ENCODE measurements at places on chromosomes 2 and 18.

DNA sequence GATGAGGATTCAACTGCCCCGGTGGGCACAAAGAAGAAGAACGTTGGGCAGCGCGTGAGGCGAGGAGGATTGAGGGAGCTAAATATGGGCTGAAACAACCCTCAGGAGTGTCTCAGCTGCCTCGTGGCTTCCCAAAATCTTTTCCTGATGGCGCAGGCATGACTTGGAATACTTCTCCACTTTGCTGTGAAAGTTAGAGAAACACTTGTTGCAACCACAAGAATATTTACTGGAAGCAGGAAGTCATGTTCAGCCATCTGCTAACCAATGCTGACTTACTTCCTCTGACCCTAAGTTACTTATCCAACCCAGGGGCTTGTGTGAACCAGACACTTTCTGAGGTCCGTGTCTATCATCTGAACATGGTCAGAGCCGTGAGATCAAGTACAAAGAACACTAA, 148.8 kb downstream of the ARL4C start:
- no peak for DNase-seq

DNA sequence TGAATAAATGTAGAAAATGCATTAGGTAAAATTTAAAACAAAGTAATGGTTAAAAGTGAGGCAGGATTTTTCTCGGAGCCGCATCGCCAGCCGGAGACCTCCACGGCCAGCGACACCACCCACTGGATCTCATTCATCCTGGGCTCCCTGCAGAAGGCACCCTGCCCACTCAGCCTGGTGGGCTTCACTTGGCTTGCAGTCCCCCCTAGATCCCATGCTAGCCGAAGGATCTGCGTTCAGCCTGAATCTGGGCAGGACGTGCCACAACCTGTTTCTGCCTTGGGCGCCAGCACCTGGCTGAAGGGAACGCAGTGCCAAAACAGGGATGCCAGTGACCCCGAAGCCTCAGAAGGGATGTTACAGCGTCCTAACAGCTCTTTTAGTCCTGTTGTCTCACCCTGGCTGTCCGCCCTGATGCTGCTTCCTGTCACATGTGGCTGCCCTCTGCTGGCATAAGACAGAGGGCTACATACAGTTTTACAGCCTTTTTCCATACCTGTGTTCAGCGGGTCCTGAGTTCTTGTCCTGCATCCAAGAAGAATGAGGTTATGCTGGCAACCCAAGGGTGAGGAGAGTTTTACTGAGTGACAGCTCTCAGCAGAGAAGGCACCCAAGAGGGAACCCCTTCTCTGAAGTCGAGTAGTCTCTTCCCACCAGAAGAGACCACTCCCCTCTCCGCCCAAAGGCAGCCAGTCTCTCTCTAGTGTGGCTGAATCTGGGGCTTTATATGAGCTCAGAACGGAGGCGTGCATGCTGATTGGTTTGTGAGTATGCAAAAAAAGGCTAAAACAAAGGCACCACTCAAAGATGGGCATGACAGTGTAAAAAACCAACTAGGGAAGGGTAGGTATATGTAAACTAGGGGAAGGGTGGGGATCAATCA, 173.1 kb upstream of the GYPC start:
- DNase-seq: no peak

DNA sequence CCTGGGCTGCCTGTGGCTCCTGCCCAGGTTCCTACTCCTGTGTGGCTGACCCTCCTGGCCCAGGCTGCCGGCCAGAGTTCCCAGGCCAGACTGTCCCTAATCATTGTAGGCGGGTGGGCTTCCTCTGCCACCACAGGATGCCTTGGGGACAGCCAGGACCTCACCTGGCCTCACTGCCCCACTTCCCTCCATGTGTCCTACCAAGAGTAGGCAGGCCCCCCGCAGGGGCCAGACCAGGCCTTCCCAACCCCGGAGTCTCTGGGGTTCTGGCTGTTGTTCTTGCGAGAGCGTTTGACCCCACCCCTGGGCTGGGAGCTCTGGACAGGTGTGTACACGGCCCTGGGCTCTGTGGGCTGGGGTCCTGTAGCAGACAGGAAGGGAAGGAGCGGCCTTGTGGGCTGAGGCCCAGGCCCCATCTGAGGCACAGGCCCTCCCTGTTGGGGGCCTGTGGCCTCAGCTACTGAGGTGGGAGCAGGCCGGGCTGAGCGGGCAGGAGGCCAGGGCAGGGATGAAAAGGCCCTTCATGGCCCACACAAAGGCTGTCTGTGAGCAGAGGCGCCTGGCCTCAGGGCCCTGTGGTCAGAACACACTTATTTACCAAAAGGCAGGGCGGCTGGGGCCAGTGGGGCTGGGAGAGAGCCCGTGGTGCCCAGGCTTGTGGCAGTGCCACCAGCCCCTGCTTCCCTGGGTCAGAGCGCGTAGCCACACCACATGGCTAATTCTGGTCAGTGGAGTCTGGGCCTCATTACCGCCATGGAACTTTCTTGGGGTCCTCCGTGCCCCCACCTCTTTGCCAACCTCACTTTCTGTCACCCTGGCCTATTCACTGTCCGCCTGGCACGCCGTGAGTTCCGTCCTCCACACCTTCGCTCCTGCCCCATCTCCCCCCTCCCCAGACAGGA, 2.0 kb downstream of the SNORC start:
- peak; percentile 60 for DNase-seq

- DNase-seq: no peak
Measured at GRCh38 chr2:230664128-230664527, 48.5 kb upstream of the CAB39 start.

Measured in osteoblast (primary cell).